Forelimb muscle (tissue), 1 donor: ENCODE measurements at places on chromosomes 7 and 10. TPM values are rescaled to one million over a fixed set of nuclear protein-coding genes. Genes with fewer than 3 reads are reported as not detected.

- no peak for DNase-seq
Observed at GRCh38 chr7:121961089-121961867, 88.3 kb downstream of the PTPRZ1 start.

GRCh38 chr10:78747401-78748234 lies 321.1 kb upstream of the ZMIZ1 start:
- DNase-seq: no peak

DNA sequence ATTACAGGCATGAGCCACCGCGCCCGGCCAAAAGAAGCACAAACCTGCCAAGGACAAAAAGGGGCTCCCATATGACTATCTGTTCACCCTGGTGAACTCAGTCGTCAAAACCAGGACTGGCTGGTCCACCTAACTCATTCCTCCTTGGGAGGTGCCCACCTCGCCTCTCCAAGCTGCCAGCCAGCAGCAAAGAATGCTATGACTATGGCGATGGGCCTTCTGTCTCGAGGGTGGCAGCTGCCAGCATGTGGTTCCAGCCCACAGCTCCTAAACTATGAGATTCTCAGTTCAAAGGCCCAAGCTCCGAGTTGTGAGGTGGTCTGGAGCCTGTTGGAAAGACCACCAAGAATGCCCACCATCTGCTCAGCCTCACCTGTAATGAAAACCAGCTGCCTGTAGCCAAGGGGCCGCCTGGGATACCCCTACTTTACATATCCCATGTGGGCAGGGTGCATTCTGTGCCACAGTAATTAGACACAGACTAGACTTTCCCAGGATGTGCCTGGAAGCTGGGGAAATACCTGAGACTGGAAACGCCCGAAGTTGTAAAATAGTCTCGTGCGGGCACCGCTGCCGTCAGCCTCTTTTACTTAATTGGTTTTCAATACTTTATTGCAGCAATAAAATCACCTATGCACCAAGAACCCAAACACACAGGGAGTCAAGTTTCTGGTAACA lies 71.1 kb downstream of the ZRANB1 start:
- DNase-seq: no peak

DNA sequence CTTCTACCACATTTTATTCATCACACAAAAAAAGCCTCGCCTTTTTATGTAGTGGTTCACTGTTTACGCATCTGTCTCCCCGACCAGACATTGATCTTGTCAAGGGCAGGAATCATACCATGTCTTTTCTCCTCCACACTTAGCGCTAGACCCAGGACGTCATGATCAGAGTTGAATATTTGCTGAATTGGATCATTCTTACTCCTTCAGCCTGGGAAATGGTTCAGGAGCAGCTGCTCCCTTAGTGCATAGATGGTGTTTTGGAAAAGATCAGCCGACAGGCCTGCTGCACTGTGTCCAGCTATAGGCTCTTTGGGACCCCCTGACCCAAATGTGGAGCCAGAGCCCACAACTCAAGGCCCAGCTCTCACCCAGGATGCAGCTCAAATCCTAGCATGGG lies 249.1 kb upstream of the TMEM72 start:
- DNase-seq: no peak

- no peak for DNase-seq
Observed at GRCh38 chr7:85851571-85852193, 664.8 kb upstream of the SEMA3D start.

GRCh38 chr10:99693933-99694583 lies 34.7 kb downstream of the ENTPD7 start:
- no peak for DNase-seq

Gene GLI3
- 10.8 TPM for polyA plus RNA-seq
